ENCODE measurements at places on chromosomes 5 and 9.

GRCh38 chr9:22036866-22037626, 27.9 kb upstream of the CDKN2B start:
- no peaks in the 10 kb centered on the region for H3K4me1 ChIP-seq
- no peak overlapping the region for H3K27ac ChIP-seq
- no peaks in the 10 kb centered on the region for H3K36me3 ChIP-seq
- no peak overlapping the region for H3K4me3 ChIP-seq
- DNase-seq: no peak

- DNase-seq: no peak
- no peaks in the 10 kb centered on the region for H3K36me3 ChIP-seq
- H3K4me3 ChIP-seq: no peak overlapping the region
- peaks cover 2% of the 10 kb centered on the region for H3K27me3 ChIP-seq
- no peaks in the 10 kb centered on the region for H3K4me1 ChIP-seq
These were observed 57.5 kb downstream of the PSAT1 start for GRCh38 chr9:78354324-78354973.

DNA sequence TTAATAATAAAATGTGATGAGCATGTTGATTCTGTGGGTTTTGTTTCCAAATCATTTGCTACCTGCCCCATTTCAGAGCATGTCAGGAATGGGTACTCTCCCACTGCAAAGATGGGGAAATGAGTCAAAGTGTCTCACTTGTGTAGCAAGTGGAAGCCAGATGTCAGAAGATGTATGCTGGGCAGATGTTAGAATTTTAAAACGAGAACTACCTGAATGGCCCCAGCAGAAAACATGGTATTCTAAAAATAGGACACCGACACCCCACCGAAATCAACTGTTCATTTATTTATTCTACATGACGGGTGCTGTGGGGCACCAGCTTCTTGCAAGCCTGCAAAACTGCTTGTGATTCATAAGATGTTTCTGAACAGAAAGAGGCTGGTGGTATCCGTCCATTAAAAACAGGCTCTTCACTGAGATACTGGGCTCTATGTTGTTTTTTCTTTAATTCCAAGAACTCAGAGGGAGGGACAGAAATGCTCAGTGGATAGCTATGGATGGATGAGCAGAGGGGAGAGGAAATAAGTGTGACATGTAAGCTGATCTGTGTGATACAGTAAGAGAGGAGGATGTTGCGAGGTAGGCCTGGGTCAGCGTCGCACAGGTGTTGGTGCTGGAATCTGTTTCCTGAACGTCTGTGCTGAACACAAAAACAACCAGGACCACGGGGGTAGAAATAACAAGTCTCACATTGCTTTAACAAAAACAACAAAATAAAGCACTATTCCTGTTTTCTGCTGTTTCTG, 157.2 kb downstream of the EFNA5 start:
- H3K4me1 ChIP-seq: peaks cover 50% of the 10 kb centered on the region
- peak overlapping the region; percentile 31 for H3K4me3 ChIP-seq
- H3K27ac ChIP-seq: peak overlapping the region; percentile 7
- no peak for DNase-seq
- no peaks in the 10 kb centered on the region for H3K27me3 ChIP-seq

GRCh38 chr9:27967210-27967609, 393.9 kb upstream of the C9orf72 start:
- H3K4me3 ChIP-seq: no peak overlapping the region
- no peaks in the 10 kb centered on the region for H3K36me3 ChIP-seq
- H3K27me3 ChIP-seq: no peaks in the 10 kb centered on the region
- no peak overlapping the region for H3K27ac ChIP-seq

DNA sequence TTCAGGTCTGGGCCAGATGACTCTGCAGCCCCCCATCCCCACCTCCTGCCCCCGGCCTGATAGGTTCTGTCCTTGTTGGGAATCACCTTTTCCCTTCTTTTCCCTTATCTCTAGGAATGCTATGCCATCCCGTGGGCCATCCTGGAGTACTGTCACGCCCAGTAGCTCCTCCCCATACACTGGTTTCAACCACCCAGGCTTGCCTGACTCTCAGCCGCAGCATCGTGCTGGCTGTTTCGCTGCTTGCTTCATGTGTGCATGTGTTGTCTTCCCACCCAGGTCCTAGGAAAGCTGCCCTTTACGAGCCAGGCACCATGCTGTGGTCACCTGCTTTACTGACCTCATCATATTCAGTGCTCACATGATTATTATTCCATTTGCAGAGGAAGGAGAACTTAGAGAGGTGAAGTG, 71.8 kb downstream of the ANGPTL2 start:
- H3K4me1 ChIP-seq: no peaks in the 10 kb centered on the region
- no peak for DNase-seq
- no peaks in the 10 kb centered on the region for H3K36me3 ChIP-seq
- no peak overlapping the region for H3K4me3 ChIP-seq
- H3K27ac ChIP-seq: no peak overlapping the region

DNA sequence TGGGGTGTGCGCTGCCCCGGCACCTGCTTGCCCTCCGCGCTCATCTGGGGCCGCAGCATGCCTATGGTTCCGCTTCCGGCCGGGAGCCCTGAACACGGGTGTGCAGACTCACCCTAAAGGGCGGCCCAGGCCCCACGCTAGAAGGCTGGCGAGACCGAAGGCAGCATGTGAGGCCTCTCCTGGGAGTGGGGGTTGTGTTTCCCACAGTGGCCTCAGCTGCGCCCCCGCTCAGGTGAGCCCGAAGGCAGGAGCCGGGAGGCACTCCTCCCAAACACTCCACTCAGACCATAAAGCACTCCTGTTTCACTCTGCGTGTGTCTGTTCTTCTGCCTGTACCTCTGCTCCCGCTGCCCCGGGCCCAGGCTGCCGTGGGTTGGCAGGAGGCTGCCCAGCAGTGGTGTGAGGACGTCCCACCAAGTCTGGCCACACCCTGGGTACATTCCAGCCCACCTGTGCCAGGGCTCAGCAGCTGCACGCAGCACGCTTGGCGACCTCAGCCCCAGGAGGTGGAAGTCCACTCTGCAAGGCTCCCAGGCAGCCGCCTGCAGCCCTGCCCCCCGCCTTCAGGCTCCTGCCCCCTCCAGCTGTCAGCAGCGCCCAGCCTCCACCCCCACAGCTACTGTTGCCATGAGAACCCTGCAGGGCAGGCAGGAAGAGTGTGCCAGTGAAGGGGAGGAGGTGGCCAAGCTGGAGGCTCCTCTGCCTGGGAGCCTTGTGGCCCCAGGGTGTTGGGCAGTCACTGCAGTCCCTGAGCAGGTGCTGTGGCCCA, 1.2 kb upstream of the AJM1 start:
- peak; percentile 72 for DNase-seq
- no peaks in the 10 kb centered on the region for H3K36me3 ChIP-seq
- peaks cover 9% of the 10 kb centered on the region for H3K4me1 ChIP-seq
- no peak overlapping the region for H3K4me3 ChIP-seq

DNA sequence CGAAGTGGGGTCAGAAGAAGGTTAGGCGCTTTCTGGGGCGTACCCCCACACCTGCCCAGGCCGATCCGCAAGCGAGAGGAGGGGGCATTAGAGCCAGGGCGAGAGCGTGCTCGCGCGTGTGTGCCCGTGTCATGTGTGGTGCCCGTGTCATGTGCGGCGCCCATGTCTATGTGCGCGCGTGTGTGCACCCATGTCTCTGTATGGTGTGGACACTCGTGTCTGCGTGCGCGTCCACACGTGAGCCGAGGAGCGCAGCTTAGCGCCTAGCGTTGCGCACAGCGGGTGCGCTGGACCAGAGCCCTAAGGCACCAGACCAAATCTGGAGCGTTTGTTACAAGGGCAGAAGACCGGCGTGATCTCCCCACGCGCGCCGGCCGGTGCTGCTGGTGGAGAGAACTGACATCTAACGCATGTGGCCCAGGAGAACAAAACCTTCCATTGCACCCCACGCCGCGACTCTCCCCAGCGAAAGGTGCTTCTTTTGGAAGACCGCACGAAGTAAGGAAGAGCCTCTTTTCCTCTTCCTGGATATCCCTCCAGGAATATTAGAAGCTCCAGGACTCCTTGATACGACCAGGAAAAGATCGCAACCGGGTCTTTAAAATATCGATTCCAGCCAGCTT, 644 bp downstream of the NIM1K start:
- H3K27me3 ChIP-seq: peaks cover 2% of the 10 kb centered on the region
- peak; percentile 28 for DNase-seq
- peak overlapping the region; percentile 91 for H3K4me3 ChIP-seq
- H3K4me1 ChIP-seq: peaks cover 18% of the 10 kb centered on the region
- peak overlapping the region; percentile 75 for H3K27ac ChIP-seq
- H3K36me3 ChIP-seq: no peaks in the 10 kb centered on the region

DNA sequence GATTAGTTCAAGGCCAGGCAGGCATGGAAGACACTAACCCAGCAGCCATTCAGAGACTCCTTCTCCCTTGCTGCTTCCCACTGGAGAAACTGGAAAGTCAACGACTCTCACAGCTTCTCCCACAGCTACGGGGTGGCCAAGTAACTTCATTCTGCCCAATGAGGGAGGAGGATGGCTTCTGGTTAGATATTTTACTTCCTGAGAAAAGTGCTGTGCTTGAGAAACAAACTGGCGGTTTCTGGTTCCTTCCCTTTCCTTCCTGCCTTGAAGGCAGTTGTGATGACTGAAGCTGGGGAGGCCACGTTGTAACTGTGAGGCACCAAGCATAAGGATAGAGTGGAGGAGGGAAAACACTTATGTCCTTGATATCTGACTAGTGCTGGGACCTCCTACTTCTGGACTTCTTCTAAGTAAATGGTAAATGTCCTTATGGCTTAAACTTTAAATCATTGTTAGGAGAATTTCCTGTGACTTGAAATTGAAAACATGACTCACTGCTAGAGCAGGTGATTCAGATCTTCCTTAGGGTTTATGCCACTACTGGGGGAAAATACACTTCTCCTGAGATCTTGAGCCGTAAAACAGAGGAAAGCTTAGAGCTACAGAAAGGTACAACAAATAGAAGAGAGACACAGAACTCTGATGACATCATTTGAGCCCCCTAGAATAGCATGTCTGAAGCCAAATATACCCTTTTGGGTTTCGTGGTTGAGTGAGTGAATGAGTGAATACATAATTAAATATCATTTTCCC, 3.1 kb upstream of the GNPDA1 start:
- H3K27me3 ChIP-seq: peaks cover 6% of the 10 kb centered on the region
- H3K36me3 ChIP-seq: peaks cover 7% of the 10 kb centered on the region
- H3K4me1 ChIP-seq: no peaks in the 10 kb centered on the region
- no peak for DNase-seq
- H3K4me3 ChIP-seq: no peak overlapping the region

- H3K4me3 ChIP-seq: no peak overlapping the region
- no peaks in the 10 kb centered on the region for H3K4me1 ChIP-seq
- H3K36me3 ChIP-seq: no peaks in the 10 kb centered on the region
- H3K27ac ChIP-seq: no peak overlapping the region
- DNase-seq: no peak
- peaks cover 4% of the 10 kb centered on the region for H3K27me3 ChIP-seq
These were observed 146.6 kb downstream of the PIP5K1B start for GRCh38 chr9:68851657-68852056.

DNA sequence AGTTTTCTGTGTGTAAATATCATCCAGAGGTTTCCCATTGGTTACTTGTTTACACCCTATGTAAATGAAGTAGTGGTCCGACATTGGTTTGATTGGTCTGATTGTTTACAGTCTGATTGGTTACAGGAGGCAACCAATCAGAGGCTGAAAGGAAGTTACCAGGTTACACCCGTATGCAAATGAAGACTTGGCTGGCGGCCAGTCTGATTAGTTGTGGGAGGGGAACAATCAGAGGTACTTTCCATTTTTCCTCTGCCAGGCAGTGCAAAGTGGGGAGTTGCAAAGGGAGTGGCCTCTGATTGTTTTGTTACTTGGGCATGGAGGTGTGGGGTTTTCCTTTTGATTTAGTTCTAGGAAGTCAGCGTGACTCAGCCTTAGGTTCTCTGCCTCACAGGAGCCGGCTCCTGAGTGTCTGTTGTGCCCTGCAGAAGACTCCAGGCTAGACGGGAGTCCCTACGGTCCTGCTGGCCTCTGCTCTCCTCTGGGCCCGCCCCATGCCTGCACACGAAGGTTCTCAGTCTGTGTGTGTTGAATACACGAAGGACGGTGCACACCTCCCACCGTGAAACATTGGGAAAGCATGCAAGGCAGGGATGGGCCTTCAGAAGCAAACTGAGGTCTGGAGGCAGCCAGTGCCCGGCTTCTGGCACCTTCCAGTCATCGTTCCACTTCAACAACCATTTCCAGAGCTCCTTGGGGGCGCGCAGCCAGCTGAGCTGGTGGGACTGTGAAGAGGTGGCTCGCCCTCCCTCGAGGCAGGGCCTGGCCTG, 42.9 kb downstream of the OLFM1 start:
- H3K27ac ChIP-seq: no peak overlapping the region
- DNase-seq: no peak
- H3K36me3 ChIP-seq: no peaks in the 10 kb centered on the region
- H3K27me3 ChIP-seq: peaks cover 12% of the 10 kb centered on the region
- H3K4me1 ChIP-seq: peaks cover 55% of the 10 kb centered on the region
- no peak overlapping the region for H3K4me3 ChIP-seq

Measured in glutamatergic neuron (in vitro differentiated cells).